ENCODE measurements at places on chromosomes 6 and 20.

- no peak for DNase-seq
Measured at GRCh38 chr6:115986026-115986425, 74.7 kb downstream of the FRK start.

GRCh38 chr6:98118397-98119045, 715.9 kb upstream of the POU3F2 start:
- no peak for DNase-seq

- no peak for DNase-seq
Measured at GRCh38 chr6:87209812-87210211, 54.4 kb downstream of the ZNF292 start.

DNA sequence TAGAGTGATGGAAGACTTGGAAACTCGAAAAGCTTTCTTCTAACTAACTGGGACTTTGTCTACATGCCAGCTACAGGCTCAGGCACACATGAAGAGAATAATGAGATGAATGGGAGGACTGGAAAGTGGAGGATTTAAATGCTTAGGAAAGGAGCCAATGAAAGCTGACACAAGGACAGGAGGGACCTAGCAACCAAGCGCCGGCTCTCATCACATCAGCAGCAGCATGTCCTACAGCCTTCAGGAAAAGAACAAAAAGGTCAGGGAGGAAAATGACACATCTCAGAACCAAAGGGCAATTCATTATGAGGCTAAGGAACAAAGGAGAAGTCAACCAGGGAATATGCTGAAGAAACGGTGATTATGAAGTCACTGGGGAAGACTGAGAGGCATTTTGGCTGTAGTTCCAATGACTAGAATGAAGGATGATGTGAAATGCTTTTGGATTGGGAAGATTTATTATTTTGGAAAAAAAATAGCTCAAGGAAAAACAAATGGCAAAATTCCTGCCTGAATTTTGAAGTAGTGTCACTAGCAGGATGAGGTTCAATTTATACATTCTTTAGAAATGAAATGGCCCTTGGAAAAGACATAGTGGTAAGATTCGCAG, 5.7 kb downstream of the BACH2 start:
- DNase-seq, result no peak
